ENCODE measurements at places on chromosomes 6 and 20.

DNA sequence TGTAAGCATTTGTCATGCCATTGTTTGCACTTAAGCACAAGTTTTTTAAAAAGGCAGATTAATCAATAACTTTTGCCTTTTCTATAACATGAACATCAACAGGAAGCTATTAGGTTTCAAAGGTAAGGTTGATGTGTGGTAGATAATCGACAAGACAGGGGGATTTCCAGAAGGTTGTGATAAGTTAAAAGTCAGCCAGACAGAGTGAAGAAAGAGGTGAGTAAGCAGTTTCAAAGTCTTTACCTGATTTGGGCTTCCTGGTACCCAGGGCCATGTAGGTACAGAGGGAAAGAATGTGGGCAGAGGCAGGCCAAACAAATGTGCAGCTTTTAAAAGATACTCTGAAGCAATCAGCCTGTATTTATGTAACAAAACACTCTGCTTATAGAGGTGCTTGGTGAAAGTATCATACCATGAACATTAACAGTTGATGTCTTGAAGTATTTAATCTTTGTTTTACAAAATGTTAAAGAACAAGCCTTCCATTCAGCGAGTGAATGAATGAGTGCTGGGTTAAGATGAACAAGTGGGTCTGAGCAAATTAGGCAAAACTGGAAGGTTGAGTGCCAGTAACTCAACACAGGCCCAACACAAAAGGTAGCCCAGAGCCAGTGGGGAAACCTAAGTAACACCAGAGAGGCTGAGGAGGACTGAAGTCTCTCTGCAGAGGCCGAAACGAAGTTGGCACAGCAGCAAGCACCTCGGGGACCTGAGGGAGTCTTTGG lies 60.2 kb downstream of the LRRC1 start:
- DNase-seq, result no peak

GRCh38 chr6:390914-391558 lies 516 bp upstream of the IRF4 start:
- DNase-seq, result no peak

DNA sequence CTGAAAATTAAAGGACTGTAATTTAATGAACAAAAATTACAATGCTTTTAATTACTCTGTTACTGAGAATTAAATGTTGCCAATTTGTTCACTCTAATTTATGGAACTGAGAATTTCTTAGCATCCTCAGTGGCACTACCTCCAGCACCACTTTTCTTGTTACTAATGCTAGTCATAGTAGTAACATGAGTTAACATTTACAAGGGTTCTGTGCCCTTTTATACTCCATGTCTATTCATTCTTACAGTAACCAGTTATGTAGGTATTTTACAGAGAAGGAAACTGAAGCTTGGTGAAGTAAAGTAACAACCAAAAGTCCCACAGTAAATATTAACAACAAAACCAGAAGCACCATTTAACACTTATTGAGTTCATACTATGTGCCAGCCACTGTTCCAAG lies 34.3 kb downstream of the RARS2 start:
- no peak for DNase-seq

- DNase-seq, result no peak
These were observed 26.2 kb downstream of the UTRN start for GRCh38 chr6:144311361-144311760.

GRCh38 chr6:154491567-154492470 lies 18.7 kb downstream of the CNKSR3 start:
- DNase-seq, result no peak

- no peak for DNase-seq
These were observed 283.2 kb downstream of the EPHA7 start for GRCh38 chr6:93136111-93136510.

GRCh38 chr6:120303527-120303926 lies 954.0 kb upstream of the MAN1A1 start:
- no peak for DNase-seq

GRCh38 chr6:13638626-13639025 lies 23.5 kb downstream of the NOL7 start:
- no peak for DNase-seq

DNA sequence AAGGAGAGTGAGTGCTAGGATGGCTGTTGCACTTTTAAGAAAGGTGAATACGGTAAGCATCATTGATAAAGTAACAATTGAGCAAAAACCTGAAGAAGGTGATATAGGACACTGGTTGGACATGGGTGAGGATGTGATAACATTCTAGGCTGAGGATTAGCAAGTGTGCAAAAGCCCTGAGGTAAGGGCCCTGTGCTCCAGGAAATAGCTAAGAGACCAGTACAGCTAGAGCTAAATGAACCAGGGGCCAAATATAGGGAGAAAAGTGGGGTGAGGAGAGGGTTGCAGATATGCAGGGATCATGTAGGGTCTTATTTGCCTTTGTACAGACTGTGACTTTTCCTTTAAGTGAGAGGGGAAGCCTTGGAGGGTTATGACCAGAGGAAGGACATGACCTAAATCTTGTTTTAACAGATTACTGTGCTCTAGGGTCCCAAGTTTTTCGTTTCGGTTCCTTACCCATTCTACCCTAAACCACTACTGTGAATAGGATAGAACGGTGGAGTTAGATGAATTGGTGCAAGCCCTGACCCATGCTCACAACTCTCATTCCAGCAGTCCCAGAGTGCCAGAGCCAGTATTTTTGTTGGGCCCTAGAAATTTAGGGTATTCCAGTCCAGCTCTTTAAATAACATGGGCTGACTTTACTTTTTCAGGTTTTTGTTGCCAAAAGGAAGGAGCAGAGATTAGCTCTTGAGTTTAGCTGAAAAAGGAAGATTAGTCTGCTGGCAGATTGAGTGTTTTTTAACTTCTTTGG lies 10.7 kb downstream of the MAPK14 start:
- DNase-seq, result no peak

DNA sequence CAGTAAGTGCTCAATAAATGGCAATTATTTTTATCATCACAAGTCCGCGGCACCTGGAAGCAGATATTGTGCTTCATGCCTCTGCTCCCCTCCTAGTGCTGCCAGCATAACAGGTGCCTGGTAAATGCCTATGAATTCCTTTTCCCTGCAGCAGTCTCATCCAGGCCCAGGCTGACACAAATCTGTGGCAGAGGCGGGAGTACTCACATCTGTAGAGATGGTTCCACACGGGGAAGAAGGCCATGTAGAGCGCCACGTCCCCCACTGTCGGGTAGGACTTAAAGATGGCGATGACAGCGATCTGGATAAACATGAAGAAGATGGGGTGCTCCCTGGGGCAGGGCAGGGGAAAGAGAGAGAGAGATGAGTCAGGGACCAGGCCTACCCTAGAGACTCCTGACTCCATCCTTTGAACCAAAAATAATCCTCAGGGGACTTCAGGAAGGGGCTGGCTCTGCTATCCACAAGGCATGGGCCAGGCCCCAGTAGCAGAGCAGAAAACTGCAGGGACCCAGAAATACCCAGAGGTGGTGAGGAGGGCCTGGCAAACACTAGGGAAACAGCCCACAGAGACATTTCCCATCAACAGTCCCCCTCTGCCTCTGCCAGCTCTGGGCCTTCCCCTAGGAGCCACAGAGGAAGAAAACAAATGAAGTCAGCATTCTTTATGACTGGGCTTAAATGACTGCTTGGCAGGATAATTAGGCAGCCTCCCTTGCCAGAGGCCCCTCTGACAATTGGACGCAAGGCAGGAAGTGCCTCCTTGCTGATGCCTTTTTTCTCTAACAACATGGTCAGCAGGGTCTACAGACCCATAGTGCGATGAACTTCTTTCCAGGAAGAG lies 23.0 kb downstream of the MAP1LC3A start:
- peak; percentile 37 for DNase-seq

DNA sequence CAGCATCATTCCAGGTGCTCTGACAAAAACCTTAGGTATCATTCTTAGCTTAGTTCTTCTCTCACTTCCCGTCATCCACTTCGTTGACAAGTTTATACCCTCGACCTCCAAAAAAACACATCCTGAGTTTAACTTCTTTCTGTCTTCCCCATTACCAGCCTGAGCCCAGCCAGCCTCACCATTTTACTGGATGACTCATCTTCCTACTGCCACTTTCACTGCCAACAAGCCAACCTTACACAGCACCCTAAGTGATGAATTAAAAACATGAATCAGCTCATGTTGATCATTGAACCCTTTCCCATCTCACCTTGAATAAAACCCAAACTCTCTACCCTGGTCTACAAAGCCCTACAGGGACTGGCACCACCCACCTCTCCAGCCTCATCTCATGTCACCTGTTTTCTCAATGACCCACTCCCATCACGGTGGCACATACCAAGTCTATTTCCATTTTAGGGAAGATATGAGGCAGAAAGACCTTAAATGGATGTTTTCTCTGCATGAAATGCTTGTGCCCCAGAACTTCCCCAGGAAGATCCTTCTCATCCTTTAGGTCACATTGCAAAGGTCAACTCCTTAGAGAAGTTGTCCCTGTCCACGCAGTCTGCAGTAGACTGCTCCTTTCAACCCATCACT lies 9.9 kb upstream of the UST start:
- no peak for DNase-seq

- no peak for DNase-seq
These were observed 125.7 kb downstream of the TOX2 start for GRCh38 chr20:44040202-44040915.

DNA sequence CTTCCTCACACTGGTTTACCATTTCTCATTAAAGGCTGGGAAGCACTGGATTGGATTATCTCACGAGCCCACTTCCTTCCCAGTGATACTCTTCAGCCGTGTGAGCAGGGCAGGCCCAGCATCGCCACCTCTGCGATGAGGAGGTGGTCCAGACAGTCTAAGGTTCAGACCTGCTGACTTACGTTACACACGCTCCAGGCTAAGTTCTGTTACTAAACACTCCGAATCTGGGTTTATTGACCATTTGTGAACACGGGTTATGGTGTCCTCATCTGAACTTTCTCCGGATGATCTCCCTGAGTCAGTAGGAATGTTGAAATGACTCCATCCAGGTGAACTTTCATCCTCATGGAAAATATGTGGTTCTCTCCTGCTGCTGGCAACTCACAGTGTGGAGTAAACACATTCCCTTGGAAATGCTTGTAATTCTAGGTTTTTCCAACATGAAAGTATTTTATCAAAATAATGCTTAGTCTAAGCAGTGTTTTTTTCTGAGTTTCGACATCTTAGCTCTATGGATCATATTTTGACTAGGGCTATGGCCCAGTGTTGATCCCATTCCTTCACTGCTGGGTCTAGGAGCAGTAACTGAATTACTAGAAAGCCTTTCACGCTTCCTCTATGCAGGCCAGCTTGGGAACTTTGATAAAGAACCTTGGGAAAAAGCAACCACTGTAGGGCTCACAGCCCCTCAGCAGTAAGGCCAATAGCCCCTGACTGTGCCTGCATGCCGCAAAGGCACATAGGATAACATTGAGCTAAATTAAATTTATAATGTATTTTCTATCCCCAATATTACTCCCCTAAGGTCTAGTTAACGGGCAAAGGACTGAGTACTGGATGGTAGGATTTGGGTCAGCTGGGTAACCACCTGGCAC lies 37.7 kb upstream of the PXDC1 start:
- no peak for DNase-seq

- DNase-seq, result no peak
These were observed 51.5 kb downstream of the DSTN start for GRCh38 chr20:17621229-17621968.

DNA sequence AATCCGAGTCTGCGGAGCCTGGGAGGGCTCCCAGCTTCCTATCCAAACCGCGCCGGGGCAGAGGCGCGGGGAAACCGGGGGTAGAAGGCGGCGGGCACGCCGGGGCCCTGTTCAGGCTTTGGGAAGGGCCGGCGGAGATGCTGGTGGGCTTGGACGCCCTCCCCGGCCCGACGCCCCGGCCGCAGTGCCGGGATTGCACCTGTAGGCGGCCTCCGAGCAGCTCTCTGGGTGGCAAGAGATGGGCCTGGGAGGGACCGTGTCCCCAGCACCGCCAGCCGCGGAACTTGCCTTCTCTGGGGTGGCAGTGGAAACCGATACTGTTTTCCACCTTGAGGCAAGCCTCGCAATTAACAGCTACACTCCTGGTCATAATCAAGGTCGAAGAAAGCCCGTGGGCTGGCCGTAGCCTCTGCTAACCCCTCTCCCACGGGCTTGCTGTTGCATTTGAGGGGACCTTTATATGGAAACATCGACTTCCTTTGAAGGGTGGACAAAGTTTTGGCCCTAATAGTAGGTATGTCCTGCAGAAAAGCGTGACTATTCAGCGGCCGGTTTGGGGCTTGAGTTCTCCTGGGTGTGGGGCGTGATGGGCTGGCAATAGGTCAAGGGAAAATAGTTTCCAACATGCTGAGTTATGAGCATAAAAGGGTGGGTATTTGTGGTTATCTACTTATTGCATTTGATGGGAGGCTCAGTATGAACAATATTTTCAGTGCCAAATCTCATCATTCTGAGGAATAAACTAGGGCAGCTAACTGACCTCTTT lies 1.1 kb upstream of the JAG1 start:
- peak; percentile 17 for DNase-seq

DNA sequence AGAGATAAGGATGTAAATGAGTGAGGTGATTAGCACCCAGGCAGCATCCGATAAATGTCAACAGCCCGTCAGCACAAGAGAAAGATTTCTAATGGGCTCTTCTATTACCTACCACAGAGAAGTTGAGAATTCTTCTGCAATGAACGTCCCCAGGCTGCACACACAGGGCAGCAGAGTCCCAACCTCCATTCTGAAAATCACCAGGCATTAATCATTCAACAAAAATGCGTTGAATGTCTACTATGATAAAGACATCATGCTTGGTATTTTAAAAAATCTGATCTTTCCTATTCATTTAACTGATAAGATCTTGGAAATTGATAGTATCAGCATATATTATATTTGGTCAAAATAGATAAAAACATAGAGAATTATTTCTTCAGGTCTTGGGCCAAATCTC lies 59.5 kb upstream of the VGLL2 start:
- DNase-seq, result no peak

GRCh38 chr6:134757911-134758361 lies 192.0 kb downstream of the ALDH8A1 start:
- DNase-seq, result no peak

DNA sequence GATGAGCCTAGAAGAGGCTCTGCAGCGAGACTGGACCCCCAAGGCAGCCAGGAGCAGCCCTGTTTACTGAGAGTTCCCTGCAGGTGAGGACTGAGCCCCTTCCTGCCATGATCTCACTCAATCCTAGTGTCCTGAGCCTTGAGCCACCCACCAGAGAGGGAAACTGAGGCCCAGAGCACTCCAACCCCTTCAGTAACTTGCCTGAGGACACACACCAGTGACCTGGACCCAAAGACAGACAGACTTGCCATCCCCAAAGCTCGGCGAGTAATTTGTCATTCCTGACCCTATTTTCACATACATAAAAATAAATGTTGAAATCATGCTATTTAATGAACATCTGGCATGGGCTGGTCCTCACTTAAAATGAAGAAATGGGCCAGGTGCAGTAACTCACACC lies 16.7 kb downstream of the BMP7 start:
- DNase-seq, result no peak

GRCh38 chr6:31038559-31038958 lies 28.3 kb downstream of the MUC22 start:
- no peak for DNase-seq

GRCh38 chr20:59832406-59833363 lies 100.8 kb downstream of the SYCP2 start:
- DNase-seq, result no peak

DNA sequence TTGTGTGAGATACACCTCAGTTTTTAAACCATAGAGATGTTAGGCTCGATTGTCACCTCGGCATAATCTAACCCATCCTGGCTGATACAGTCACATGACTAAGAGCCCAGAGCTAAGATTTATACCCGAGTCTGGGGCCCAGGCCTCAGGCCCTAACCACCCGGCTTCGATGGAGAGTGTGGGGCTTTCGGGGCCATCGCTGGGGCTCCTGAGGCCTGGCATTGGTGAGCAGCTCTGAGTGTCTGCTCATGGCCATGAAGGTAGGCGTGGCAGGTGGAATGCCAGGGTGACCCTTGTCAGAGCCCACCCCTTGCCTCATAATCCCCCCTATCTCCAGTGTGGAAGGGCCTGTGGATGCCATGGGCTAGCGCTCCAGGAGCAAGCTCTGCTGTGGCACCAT lies 164.3 kb downstream of the BMP7 start:
- no peak for DNase-seq

All from stimulated activated CD4-positive, alpha-beta T cell treated with anti-CD3 and anti-CD28 coated beads, Interleukin-15, amount 100 ng/mL, for 48 hours (primary cell).